Activated CD8-positive, alpha-beta memory T cell treated with anti-CD3 and anti-CD28 coated beads for 36 hours (primary cell): ENCODE measurements at places on chromosomes 7 and 10. TPM values are rescaled to one million over a fixed set of nuclear protein-coding genes. Genes with fewer than 3 reads are reported as not detected.

Gene WIPF3
- total RNA-seq = not detected

Gene MACROH2A2
- total RNA-seq = 3.0 TPM

Gene RET
- total RNA-seq = 0.04 TPM

Gene TBATA
- total RNA-seq = not detected

Gene AKR1C3
- total RNA-seq = not detected

Gene WDFY4
- total RNA-seq = not detected

Gene ZFAND4
- total RNA-seq = 10.5 TPM

Gene ODAD2
- 0.55 TPM for total RNA-seq

Gene PTPRZ1
- total RNA-seq = not detected

Gene PSPH
- total RNA-seq = 39.5 TPM

Gene NRP1
- 2.0 TPM for total RNA-seq

Gene NKX1-2
- total RNA-seq = not detected

Gene NRG3
- total RNA-seq = not detected

Gene OPN4
- not detected for total RNA-seq

Gene ABCC2
- 0.91 TPM for total RNA-seq

Gene SCD
- 153 TPM for total RNA-seq

Gene LOXL4
- not detected for total RNA-seq

Gene MAGI2
- 0.30 TPM for total RNA-seq

Gene GPR26
- total RNA-seq = not detected

Gene COL13A1
- not detected for total RNA-seq

Gene TRPV5
- not detected for total RNA-seq

Gene FOXI2
- not detected for total RNA-seq

Gene GPC2
- total RNA-seq = 2.8 TPM

Gene GPR15LG
- not detected for total RNA-seq

Gene SPDYE5
- not detected for total RNA-seq

Gene TDRD1
- total RNA-seq = 0.27 TPM

Gene GSAP
- 0.78 TPM for total RNA-seq

Gene ACTR3C
- total RNA-seq = 4.7 TPM

Gene VSTM2A
- total RNA-seq = not detected

Gene METTL27
- total RNA-seq = not detected

Gene KEL
- 0.10 TPM for total RNA-seq

Gene TBC1D12
- 0.93 TPM for total RNA-seq

Gene CTTNBP2
- total RNA-seq = not detected

Gene CNTNAP2
- total RNA-seq = not detected

Gene ARHGAP22
- total RNA-seq = not detected

Gene PON1
- not detected for total RNA-seq
